Activated effector memory CD4-positive, alpha-beta T cell treated with anti-CD3 and anti-CD28 coated beads, Interleukin-2, amount 50 U/mL, for 16 hours (primary cell): ENCODE measurements at places on chromosomes 16 and 17.

- no peak for DNase-seq
Measured at GRCh38 chr17:33377837-33378595, 84.9 kb upstream of the ASIC2 start.

DNA sequence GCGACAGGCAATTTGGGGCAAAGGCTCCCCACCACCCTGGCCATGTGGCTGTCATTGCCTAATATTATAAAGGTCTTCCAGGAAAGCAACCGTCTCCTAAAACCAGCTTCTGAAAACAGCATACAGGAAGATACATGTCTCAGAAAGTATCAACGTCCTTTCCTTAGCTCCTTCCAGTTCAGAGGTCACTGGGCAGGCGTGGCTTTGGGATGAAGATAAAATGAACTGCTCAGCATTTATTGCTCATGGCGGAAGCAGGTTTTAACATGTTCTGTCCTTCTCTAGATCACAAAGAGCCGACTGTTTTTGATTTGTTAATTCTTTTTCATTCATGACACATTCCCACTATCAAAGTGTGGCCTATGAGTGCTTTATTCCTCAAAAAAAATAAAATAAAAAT is 8.0 kb downstream of the CFAP20 start:
- DNase-seq: no peak

- DNase-seq: no peak
Measured at GRCh38 chr16:8568231-8568617, 22.1 kb downstream of the TMEM114 start.

GRCh38 chr17:18253947-18254821 is 4.4 kb downstream of the FLII start:
- no peak for DNase-seq

DNA sequence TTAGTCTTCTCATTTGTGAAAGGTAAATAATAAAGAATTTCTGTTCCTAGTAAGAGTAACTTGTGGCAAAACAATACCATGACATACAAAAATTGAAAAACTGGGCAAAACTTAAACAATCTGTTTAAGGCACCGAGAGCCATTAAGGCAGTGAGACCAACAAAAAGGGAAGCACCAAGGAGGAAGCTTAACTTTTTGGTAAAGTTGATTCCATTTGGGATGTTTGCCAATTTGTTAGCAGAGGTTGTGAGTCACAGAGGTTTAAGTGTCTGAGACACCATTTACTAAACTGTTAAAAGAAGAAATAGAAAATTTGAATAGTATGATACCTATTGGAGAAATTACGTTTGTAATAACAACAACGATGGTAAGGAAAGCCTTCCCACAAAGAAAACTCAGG is 4.9 kb downstream of the SLC35G3 start:
- no peak for DNase-seq
